IPS-NIHi11 (cell line): ENCODE measurements at places on chromosomes 1 and 21.

- DNase-seq: peak; percentile 91
Observed at GRCh38 chr1:156910309-156910782, 10.1 kb upstream of the LRRC71 start.

GRCh38 chr1:188249811-188250210 lies 1421.1 kb downstream of the PLA2G4A start:
- no peak for DNase-seq

GRCh38 chr1:226676381-226676780 lies 62.7 kb downstream of the ITPKB start:
- DNase-seq: no peak

GRCh38 chr1:199522338-199522737 lies 505.2 kb upstream of the NR5A2 start:
- DNase-seq: no peak

GRCh38 chr1:119428991-119429390 lies 14.0 kb downstream of the HSD3B2 start:
- no peak for DNase-seq

DNA sequence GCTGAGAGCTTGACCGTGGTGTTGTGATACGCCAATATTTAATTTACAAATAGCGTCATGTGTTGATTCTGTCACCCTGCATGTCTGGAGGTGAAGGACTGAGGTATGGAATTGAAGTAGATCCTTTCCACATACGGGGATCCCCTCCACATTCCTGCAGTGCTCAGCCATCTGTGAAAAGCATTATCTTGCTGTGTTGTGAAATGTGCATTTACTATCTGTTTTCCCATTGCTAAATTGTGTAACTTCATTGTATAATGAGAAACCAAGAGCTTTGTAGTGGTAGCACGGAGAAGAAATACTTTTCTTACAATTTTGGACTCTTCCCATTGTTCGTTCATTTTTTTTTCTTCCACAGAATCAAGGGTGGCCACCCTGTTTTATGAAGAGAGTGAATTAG lies 577.3 kb upstream of the ZP4 start:
- DNase-seq: no peak

DNA sequence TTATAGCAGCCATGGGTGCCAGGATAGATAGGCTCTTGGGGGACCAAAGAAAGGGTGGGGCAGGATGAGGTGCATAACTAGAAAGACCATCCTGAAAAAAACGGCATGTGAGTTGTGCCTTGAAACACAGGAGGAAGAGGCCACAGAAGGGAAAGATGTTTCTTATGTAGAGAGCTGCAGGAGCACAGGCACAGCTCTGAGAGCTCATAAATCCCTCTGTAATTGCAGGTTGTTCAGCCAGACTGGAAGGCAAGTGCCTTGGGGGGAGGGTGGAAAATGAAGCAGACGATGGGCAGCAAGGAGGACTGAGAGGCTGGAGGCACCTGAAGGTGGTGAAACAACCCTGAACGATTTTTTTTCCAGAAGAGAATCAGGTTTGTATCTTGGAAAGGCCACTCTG lies 170.7 kb downstream of the NR5A2 start:
- no peak for DNase-seq
